Activated CD8-positive, alpha-beta memory T cell treated with anti-CD3 and anti-CD28 coated beads for 48 hours (primary cell): ENCODE measurements at places on chromosomes 1 and 21.

DNA sequence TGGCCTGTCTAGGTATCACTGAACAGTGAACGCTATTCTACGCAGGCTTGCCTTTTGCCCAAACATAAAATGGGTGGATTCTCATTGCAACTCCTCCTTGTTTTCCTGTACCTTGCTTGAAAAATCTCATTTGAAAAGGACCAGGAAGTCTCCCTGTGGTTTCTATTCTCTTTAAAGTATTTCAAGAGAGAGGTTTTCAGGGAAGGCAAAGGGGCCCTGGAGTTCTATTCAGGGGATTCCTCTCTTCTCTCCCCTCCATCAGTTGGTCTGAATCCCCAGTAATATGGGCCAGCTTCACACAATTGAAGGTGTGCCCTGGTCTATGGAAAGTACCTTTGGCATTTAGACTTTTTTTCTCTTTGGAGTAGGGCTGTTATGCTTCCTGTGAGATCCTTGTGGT lies 311.3 kb downstream of the RGS7 start:
- DNase-seq, result no peak

GRCh38 chr1:66557157-66557556 lies 23.2 kb downstream of the SGIP1 start:
- DNase-seq, result no peak

DNA sequence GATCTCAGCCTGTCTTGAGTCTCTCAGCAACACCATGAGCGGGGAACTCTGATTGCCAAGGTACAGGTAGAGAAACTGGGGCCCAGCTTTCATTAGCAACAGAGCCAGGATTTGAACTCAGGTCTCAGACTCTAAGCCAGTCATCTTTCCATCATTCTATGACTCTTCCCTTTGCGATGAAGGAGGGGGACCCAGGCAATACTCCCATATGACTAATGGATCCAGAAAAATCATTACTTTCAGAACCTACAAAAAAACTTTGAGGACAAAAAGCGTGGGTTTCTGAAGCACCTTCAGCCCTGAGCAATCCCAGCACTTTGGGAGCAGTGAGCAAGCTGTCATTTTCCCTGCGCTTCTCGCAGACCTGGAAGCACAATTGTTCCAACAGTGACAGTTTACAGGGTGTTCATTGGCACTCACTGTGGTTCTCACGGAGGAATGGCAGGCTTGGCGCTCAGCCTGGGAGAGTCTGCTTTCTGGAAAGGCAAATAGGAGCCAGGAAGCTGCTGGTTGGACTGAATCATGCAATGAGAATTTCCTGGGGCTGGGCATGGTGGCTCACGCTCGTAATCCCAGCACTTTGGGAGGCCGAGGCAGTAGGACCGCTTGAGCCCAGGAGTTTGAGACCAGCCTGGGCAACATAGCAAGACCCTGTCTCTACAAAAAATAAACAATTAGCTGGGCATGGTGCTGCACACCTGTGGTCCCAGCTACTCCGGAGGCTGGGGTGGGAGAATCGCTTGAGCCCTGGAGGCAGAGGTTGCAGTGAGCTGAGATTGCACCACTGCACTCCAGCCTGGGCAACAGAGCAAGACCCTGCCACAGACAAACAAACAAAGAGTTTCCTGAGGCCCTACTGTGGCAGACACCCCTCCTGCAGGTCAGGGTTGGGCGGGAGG lies 40.1 kb downstream of the SLC2A7 start:
- no peak for DNase-seq

GRCh38 chr1:226172589-226172988 lies 14.0 kb downstream of the ACBD3 start:
- DNase-seq, result no peak

GRCh38 chr1:74652711-74653139 lies 20.9 kb downstream of the ERICH3 start:
- no peak for DNase-seq

DNA sequence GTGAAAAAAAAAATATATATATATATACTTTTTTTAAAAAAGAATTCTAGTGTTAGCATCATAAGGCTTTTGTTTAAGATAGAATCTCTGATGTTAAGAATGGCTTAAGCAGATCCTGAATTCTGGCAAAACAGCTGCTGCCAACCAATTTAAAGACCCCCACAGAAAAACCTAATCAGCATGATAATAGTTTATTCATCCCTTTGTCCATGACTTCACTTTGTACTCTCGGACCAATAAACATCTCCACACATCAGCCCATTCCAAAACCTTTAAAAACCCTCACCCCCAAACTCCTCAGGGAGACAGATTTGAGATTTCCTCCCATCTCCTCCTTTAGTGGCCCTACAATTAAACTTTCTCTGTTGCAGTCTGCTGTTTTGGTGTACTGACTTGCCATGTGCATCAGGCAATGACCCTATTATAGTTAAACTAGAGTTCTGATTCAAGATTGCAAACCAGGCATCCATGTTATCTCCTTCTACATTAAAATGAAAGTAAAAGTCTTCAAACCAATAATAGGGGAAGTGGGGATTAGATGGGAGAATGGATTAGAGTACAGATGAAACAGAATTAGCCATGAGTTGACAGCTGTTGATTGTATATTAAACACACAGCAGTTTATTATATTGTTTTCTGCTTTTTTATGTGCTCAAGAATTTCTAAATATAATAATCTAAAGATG lies 9.8 kb upstream of the PHTF1 start:
- no peak for DNase-seq

DNA sequence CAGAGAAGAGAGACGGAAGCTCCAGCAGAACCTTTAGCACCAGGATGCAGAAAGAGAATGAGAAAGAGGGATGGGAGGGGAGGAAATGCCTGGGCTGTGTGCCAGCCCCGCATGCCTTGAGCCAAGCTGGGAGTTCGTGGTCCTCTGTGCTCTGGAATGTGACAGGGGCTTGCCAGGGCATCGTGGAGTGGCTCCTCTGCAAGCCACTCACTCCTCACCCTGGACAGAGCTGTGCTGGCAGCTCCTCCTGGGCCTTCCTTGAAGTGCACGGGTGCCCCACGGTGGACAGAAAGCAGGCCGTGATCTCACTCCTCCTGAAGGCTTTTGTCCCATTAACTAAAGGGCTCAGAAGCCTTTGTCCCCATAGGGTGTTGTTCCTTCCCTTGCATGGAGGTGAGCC lies 34.8 kb upstream of the PRELP start:
- DNase-seq, result no peak

- DNase-seq, result no peak
These were observed 28.2 kb upstream of the KHDRBS1 start for GRCh38 chr1:31985430-31985829.

DNA sequence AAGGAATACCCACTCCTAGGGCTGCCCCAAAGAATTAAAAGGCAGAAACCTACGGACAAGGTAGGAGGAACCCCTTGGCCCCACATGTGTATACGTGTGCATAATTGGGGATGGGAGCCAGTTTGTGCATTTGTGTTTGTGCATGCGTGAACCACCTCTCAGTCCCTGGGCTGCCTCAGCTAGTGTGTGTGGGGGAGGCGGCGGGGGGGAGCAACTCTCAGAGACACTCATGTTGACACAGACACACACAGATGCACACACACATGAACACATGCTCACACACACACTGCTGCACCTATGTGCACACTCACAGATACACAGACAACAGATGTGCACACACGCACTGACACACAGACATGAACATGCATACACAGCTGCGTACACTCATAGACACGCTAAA lies 5.1 kb downstream of the LDLRAD1 start:
- no peak for DNase-seq

DNA sequence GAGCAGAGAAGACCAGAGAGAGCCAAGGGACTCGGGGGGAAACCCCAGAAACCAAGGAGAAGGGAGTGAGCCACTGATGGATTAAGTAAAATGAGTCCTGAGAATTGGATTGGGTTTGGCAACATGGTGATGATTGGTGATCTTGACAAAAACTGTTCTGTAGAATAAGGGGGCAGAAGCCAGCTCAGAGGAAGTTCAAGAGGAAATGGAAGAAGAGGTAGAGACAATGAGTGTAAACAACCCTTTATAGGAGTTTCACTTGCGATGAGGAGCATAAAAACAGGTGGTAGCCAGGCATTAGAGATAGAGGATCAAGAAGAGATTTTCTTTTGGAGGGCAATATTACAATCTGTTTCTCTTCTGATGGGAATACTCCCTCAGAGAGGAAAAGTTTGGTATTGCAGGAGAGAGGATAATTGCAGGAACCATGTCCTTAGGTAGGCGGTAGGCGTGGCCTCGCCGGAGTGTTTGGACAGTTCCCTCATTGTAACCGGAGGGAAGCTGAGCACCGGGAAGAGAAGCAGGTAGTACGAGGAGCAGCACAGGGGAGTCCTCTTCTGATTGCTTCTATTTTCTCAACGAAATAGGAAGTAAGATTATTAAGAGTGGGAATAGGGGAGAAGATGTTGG lies 68.4 kb upstream of the TENT5C start:
- DNase-seq, result no peak

DNA sequence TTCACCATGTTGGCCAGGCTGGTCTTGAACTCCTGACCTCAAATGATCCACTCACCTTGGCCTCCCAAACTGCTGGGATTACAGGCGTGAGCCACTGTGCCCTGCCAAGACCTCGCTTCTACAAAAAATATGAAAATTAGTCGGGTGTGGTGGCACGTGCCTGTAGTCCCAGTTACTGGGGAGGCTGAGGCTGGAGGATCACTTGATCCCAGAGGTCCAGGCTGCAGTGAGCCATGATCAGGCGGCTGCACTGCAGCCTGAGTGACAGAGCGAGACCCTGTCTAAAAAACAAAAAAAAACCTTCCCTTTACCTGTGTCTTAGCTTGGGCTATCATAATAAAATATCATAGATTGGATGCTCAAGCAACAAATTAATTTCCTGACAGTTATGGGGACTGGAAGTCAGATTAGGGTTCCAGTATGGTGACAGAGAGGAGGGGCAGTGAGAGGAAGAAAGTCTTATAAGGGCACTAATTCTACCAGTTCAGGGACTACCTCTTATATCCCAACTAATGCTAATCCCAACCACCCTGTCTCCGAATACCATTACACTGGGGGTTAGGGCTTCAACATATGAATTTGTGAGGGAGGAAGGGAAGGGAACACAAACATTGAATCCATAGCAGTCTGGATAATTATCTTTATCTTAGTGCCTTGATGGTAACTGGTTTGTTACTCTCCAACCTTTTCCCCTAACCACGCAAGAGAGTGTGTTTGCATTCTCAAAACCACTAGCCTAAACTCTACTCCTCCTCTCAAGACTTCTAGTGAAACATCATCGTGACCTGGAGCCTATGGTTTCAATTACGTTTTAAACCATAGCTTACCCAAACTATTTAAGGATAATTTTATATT lies 1.0 kb upstream of the NAXE start:
- DNase-seq, result no peak
